ENCODE measurements at places on chromosomes 5 and 9.

GRCh38 chr9:17229945-17230560 lies 95.2 kb downstream of the CNTLN start:
- no peak for DNase-seq

DNA sequence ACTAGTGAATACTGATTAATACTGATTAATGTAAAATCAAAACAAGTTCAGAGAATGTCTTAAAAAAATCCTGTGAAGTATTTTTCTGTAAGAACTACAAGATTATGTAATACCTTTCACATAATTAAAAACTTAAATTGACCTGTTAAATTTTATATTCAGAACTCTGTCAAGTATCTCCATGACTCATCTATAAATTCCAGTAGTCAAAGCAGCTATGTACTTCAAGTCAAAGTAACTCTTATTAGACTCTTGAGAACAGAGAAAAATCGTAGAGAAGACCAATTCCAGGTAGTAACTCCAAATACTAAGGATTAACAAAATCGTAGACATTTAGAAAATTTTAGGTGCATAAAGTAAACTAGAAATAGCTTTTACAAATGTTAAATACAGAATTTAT lies 77.1 kb downstream of the HOMER1 start:
- DNase-seq = no peak

- DNase-seq = peak; percentile 19
These were observed 530 bp downstream of the UCK1 start for GRCh38 chr9:131530546-131530919.

GRCh38 chr5:25975885-25976284 lies 1062.5 kb downstream of the CDH9 start:
- DNase-seq = no peak

DNA sequence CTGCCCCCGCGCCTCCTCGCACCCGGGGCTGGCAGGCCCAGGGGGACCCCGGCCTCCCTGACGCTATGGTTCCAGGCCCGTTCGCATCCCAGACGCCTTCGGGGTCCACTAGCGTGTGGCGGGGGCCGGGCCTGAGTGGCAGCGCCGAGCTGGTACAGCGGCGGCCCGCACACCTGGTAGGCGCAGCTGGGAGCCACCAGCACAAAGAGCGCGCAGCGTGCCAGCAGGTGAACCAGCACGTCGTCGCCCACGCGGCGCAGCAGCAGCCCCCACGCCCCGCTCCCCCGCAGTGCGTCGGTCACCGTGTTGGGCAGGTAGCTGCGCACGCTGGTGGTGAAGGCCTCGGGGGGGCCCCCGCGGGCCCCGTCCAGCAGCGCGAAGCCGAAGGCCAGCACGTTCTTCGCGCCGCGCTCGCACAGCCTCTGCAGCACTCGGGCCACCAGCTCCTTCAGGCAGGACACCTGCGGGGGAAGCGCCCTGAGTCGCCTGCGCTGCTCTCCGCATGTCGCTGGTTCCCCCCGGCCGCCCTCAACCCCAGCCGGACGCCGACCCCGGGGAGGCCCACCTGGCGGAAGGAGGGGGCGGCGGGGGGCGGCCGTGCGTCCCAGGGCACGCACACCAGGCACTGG lies 548 bp downstream of the TERT start:
- no peak for DNase-seq

DNA sequence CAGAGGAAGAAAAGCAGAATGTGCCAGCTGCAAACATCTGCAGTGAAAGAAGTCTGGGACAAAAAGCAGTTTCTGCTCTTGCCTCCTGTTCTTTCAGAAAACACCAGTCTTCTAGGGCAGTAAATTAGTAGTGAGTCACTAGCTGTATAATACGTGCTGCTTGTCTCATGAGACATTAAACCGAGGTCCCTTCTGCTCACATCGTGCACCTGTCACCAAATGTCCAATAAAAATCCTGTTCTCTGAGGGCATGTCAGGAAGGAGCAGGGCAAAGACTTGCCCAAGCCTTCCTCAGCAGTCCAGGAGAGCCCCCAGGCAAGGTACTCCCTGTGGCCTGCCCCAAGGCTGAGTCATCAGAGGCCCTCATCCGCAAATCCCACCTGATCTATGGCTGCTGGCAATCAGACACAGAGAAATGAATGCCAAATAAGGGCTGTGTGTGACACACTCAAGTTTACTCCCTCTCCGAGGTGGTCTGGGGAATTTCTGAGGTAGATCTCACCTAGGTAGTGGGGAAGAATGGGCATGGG lies 255.3 kb upstream of the SMARCA2 start:
- DNase-seq = no peak

GRCh38 chr5:115543365-115544042 lies 1.1 kb downstream of the FEM1C start:
- DNase-seq = no peak

- DNase-seq = no peak
These were observed 72.4 kb upstream of the NTRK2 start for GRCh38 chr9:84597131-84597530.

DNA sequence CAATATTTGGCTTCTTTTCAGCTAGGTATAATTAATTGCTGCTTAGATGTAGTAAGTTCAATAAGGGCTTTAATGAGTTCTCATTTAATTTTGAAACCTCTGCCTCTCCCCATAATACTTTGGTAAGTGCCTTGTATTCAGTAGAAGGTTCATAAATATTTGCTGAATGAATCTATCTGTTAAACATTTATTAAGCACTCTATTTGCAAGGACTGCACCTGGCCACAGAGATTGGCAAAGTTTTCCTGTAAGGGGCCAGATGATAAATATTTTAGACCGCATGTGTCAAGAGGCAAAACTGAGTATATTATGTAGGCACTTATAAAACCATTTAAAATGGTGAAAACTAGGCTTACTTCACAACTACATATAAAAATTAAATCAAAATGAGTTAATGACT lies 19.0 kb upstream of the GNA14 start:
- DNase-seq = no peak

DNA sequence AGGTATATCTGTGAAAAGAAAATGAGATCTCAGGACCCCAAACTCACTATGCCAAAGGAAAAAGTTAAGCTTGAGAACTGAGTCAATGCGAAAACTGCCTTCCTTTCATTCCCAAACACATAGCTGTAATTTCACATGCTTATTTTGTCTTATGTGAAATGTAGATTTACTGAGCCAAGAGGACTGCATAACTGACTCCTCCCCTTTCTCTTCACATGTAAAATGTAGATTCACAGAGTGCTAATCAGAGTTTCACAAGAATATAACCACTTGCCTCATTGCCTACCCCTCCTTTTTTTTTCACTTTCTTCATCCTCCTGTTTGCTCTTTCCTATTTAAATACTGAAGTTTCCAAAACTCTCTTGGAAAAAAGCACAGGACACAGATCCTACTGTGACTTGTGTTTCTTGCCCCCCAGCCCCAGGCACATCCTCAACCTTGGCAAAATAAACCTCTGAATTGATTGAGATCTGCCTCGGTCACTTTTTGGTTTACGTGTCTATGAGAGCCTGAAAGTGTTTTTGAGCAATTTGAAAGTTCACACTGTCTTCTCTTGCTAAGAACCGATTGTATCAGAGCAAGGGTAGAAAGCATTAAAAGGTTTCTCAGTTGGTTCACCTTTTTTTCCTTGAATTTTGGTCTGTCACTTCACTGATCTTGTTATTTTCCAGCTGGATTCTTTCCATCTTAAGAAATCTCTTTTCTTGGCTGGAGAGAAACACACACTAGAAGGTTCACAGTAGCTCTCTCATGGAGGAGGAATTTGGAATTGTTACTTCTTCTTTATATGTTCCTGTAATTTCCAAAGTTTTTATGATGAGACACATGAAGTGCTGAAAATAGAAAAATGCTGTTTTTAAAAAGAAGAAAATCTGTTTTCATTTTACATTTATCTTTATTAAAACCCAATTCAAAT lies 44.8 kb upstream of the SNAPC3 start:
- DNase-seq = no peak

DNA sequence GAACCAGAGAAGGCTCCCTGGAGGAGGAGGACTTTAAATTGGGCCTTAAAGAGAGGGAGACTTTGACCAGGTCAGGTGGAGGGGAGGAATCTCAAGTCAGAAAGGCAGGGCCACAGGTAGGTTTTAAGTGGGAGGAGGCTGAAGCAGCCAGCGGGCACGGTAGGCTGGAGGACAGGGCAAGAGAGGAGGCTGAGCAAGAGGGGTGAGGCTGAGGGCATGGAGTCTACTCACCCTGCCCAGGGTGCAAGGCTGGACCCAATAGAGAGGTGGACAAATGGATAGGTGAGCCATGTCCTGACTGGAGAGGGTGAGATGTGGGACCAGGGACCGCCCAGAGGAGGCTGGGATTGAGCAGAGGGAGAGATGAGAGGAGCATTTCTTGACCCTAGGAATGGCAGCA lies 25.6 kb upstream of the TRIM14 start:
- DNase-seq = no peak

DNA sequence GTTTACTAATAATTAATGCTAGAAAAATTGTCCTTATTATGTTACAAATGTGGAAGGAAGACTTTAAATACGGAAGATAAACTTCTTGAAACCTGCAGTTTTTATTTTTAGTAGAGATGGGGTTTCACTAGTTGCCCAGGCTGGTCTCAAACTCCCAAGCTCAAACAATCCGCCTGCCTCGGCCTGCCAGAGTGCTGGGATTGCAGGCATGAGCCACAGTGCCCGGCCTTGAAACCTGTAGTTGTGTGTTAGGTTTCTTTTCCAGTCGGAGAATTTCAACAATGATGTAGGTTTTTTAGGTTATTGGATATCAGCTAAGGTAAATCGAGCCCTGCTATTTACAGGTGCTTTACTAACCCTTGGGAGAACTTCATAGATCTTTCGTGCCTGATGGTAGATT lies 30.8 kb downstream of the CTNNA1 start:
- no peak for DNase-seq
